Right lung (tissue), 10 donors: ENCODE measurements at places on chromosomes 4 and X. TPM values are rescaled to one million over a fixed set of nuclear protein-coding genes. Genes with fewer than 3 reads are reported as not detected.

The SPARCL1 gene
- 489 TPM for polyA plus RNA-seq

The VCX gene
- polyA plus RNA-seq, result 0.28 TPM

The SPRY1 gene
- polyA plus RNA-seq, result 136 TPM

The FOXP3 gene
- 0.34 TPM for polyA plus RNA-seq

The TIMP1 gene
- polyA plus RNA-seq, result 94.3 TPM

- DNase-seq, result no peak
These were observed 20.9 kb downstream of the KLB start for GRCh38 chr4:39427520-39428114.

DNA sequence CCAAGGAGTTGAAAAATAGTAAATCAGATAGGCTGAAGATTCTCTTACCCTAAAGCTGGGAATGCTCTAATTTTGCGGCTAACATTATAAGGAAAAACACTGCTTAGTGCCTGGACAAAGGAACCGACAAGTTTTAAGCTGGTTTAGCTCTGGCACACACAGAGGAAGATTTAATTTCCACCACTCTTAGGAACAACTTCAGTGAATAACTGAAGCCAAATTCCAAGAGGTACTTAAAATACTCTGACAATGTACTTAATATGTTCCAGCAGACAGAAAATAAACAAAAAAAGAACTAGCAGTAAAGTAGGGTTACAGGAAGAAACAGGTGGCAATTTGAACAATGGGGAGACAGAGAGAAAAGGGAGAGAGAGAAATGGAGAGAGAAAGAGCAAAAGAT lies 340.8 kb upstream of the NDST4 start:
- peak; percentile 2 for DNase-seq

DNA sequence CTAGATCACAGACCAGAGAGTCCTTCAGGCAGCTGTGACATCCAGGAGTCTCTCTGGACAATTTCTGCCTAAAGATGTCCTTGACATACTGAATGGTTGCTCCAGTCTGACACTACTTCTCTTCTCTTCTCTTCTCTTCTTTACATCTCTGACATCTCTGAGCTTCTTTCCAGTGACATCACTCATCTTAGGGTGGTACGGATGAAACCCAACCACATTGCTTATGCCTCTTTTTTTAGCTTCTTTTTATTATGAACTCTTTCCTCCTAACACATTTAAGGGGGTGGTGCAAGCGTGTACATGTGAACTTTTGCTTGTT lies 39.4 kb upstream of the IRF2 start:
- DNase-seq, result no peak

GRCh38 chr4:70901607-70901983 lies 574 bp upstream of the MOB1B start:
- no peak for DNase-seq

GRCh38 chrX:22399437-22400192 lies 126.9 kb downstream of the CBLL2 start:
- DNase-seq, result no peak

- DNase-seq, result no peak
These were observed 12.9 kb upstream of the BMP2K start for GRCh38 chr4:78763251-78763650.

DNA sequence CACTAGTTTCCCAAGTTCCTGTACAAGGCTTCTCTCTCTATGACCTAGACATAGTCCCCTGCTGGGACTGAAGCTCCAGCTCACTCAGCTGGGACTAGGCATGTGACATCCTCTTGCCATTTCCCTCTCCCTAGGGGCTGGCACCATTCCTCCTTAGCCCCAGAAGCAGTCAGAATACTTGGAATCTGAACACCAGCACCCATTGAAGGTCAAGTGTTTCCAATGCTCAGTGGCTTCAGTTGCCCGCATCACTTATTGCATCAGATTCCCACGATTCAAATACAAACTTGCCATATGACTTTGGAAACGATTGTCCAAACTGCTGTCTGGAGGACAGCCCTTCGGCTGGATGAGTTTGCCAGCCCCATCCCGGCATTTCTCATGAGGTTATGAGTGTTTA lies 65.5 kb upstream of the HOPX start:
- DNase-seq, result no peak

GRCh38 chrX:74251006-74251930 lies 52.7 kb upstream of the ZCCHC13 start:
- DNase-seq, result no peak

- no peak for DNase-seq
These were observed 31.5 kb downstream of the CASP3 start for GRCh38 chr4:184617600-184618196.
